Stimulated activated CD8-positive, alpha-beta memory T cell treated with anti-CD3 and anti-CD28 coated beads, Interleukin-4, amount 100 ng/mL, for 4 hours (primary cell): ENCODE measurements at places on chromosomes 5 and 9.

DNA sequence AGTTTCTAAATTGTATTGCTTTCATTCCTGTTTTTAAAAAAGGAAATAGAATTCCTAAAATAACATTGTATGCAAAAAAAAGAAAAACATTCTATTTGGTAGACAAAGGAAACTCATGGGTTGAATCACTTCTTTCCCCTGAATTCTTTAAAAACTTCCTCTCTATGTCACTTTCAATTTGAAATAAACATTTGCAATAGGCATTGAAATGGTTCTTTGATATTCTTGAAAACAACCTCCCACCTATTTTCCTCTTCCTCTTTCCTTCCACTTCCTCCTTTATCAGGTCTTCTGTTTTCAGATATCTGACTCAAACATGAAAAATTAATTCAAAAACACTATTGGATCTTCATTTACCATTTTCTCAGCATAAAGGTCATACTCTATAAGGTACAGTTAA, 442.0 kb upstream of the MEF2C start:
- no peak for DNase-seq

GRCh38 chr5:124748687-124749594, 2.5 kb upstream of the ZNF608 start:
- no peak for DNase-seq

DNA sequence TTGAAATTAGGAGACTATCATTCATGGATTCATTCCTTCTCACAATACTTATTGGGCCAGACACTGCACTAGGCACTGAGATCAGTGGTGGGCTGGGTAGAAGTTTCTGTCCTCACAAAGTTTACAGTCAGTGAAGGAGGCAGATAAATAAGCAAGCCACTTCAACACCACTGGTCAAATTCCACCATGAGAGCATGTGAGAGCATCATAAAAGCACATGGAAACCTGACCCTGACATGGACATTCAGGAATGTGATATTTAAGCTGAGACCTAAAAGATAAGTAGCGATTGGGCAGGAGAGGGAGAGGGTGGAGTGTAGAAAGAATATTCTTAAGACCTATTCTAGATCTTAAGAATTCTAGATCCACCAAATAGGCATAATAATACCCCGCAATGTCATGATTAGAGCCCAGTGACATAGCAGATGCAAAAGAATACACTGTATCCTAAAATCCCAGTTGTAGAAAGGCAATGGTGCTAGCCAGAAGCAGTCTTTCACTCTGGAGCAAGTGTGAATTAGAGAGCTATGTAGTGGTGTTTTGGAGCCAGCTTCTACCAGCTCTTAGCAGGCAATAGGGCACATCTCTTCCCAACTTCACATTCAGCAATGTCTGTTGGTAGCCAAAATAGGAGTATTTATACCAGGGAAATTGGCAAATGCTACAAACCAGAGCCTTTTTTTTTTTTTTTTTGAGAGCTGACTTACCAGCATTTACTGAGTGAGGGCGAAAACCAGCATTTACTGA, 46.4 kb downstream of the SH3RF2 start:
- DNase-seq, result no peak

GRCh38 chr5:77841616-77842015, 65.5 kb upstream of the TBCA start:
- DNase-seq, result no peak

- no peak for DNase-seq
These were observed 46.5 kb upstream of the VDAC1 start for GRCh38 chr5:134051305-134051704.

DNA sequence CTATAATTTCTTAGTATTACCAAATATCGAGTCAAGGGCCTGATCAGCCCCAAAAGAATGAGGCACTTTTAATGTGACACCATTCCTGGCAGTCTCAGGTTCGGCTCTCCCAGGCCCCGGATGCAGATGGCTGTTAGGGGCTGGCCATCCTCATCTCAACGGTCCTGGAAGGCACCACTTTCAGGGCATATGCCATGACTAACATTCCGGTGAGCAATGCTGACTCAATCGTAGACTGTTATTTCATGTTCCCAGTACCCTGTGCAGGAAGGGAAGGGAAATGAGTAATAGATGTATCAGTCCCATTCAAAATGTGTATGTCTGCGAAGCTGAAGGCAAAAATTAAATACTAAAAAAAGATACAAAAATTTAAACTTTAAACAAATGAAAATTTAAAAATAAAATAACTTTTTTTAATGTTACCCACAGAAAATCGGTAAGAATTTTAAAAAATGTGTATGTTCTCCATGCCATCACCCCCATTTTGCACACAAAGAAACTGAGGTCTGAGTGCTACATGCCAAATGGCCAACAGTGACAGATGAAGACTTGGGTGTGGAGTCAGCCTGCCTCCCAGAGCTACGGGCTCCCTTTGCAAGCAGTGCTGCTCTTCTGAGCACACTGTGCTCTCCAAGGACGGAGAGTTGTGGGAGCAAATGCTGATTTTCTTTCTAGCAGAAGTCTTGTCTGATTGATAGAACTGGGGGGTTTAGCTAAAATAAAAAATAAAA, 79.0 kb downstream of the GLDC start:
- DNase-seq, result no peak

DNA sequence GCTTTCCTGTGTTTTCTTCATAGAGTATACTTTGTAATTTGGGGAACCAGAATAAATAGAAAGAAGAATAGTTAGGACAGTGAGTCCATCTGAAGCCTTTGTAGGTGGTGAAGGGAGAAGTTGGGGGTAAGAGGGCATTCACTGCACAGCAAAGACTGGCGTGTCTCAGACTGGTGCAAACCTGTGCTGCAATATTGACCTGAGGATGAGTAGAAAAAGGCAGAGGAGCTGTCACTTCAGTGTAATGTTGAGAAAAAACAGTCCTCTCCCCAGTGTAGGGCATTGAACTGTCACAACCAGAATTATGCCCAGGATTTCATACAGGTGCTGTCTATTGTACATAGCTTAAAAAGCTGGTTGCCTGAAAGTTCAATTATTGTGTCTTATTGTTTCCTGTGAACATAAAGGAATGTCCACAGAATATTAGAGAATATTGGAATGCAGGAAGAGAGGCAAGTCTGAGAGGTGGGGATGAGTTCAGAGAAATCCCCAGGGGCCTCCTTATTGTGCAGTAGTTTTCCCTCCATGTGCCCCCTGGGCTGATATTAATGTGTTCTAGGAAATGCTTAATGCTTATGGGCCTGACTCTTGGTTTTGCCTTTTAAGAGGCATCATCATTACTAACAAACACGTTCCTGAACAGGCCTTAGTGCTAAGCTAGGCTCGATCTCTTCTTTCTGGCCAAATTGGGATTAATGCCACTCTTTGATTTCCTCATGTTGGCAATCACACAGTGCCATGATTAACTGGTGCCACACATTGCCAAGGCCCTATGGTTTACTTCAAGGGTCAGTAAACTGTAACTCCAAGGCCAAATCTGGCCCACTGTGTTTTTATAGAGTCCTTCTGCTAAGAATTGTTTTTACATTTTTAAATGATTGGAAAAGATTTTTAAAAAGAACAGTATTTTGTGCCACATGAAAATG, 34.0 kb downstream of the DAPK1 start:
- DNase-seq, result no peak
